ENCODE measurements at places on chromosomes 1 and 21.

- DNase-seq = no peak
Observed at GRCh38 chr1:46607345-46608130, 3.5 kb upstream of the MKNK1 start.

DNA sequence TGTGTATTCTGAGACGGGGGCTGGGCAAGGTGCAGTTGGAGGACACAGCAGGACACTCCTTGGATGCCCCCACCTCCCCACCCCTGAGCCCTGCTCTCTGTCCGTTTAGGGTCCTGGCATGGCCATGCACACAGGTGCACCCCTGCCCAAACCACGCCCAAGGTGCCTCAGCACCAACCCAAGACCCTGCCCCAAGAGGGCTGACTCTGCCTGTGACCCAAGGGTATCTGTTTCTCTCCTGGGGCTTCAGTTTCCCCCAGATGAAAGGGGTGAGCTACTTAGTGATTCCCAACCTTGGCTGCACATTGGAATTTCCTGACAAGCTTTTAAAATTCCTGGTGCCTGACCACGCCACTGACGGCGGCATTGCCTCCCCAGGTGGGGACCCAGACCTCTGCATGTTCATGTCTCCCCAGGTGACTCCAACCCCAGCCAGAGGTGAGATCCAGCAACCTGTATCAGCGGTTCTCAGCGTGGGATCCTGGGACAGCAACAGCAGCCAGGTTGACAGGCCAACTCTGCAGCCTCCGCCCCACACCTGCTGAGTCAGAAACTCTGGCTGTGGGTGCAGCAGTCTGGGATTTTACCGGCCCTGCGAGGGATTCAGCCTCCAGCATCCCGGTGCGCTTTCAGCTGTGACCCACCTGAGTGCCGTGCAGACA is 483.4 kb downstream of the NPHP4 start:
- no peak for DNase-seq

GRCh38 chr1:151005729-151006319 is 878 bp downstream of the MINDY1 start:
- DNase-seq = no peak

DNA sequence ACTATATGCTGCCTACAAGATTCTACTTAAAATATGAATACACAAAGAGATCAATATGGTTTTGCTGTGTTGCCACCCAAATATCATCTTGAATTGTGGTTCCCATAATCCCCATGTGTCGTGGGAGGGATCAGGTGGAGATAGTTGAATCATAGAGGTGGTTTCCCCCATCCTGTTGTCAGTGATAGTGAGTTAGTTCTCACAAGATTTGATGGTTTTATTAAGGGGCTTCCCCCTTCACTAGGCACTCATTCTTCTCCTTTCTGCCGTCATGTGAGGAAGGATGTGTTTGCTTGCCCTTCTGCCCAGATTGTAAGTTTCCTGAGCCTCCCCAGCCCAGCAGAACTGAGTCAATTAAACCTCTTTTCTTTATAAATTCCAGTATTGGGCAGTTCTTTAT is 654.4 kb upstream of the NR5A2 start:
- DNase-seq = no peak

- peak; percentile 49 for DNase-seq
Observed at GRCh38 chr1:111441573-111442192, 7.4 kb downstream of the WDR77 start.

DNA sequence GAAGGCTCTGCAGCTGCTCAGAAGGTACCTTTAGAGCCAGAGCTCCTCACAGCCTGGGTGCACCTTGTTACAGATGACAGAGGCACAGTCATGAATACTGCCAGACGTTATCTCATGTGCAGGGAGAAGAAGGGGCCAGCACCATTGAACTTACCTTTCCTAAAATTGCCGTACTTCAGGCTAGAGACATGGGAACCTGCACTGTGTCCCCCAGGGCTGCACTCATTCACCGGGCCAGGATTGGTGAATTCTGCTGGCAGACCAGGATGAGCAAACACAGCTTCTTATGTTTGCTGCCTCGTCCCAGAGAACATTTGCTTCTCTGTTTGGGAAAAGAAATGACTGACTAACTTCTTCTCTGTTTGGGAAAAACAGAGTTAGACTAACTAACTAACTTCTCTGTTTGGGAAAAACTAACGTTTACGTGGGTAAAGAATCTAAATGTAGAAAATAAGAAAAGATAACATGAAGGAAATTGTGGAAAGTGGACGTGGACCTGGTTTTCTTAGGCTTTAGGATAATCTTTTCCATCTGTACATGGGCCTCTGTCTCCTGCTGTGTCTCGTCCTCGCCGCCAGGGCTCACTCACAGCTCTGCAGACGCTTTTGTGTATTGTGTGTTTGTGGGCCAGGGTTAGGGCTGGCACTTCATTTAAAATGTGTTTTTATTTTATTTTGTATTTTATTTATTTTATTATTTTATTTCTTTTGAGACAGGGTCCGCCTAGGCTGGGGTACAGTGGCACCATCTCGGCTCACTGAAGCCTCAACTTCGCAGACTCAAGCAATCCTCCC is 9.9 kb downstream of the OBSCN start:
- no peak for DNase-seq

DNA sequence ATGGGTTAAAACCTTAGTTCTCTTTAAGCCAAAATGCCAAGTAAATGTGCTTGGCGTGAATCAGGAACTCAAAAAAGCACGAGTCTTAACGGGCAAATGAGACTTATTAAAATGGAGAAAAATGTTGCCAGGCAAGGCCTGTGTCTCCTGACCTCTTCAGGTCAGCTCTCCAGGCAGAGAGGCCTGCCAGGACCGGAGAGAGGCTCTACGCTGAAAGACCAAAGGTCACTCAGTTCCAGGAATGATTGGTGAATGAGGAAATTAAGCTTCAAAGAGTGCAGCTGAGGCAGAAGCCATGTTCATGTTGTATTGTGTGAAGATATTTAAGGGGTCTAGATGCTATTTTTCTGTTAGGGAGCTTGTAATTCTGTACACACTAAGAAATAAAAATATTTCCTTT is 66.6 kb downstream of the SPAG17 start:
- no peak for DNase-seq

GRCh38 chr1:207993477-207994445 is 82.8 kb upstream of the CD34 start:
- no peak for DNase-seq

Measured in activated CD4-positive, alpha-beta T cell treated with anti-CD3 and anti-CD28 coated beads for 24 hours (primary cell).